ENCODE measurements at places on chromosomes 7 and 10. TPM values are rescaled to one million over a fixed set of nuclear protein-coding genes. Genes with fewer than 3 reads are reported as not detected.

DNA sequence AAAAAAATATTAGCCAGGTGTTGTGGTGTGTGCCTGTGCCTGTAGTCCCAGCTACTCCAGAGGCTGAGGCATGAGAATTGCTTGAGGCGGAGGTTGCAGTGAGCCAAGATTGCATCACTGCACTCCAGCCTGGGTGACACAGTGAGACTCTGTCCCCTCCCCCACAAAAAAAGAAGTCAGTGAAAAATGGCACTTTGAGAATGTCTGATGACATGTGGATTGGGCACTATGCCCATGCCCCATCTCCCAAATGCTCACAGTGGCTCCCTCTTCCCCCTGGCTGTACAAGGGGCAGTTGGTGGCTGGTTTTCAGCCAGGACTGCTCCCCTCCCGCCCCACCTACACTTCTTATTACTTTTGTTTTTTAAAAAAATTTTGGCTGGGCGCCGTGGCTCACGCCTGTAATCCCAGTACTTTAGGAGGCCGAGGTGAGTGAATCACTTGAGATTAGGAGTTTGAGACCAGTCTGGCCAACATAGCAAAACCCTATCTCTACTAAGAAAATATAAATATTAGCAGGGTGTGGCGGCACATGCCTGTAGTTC is 26.1 kb downstream of the IL15RA start:
- DNase-seq = peak; percentile 80

DNA sequence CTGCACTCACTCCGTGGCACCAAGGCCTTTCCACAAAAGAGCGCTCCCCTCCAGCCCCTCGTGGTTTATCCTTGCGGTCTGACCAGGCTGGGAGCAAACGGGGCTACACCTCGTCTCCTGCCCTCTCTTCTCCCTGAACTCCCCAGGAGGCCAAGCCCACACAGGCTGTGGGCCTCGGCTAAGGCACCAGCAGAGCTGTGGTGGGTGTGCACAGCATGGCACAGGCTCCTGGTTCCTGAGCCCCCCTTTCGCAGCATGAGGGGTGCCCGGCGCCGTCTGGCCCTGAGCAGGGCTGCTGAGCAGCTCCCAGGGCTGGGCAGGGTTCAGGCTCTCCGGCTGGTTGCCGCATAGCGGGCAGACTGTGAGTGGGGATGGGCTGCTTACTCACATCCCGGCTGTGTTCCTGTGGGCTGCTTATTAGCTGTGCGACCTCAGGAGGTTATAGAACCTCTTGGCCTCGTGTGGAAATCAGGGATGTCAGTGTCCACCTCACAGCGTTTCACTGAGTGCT is 90.4 kb downstream of the ZMIZ1 start:
- no peak for DNase-seq

GRCh38 chr10:126670895-126671261 is 385 bp upstream of the C10orf90 start:
- DNase-seq = no peak

GRCh38 chr7:45032421-45032820 is 32.4 kb downstream of the CCM2 start:
- DNase-seq = no peak

GRCh38 chr7:137305901-137306621 is 37.5 kb downstream of the PTN start:
- DNase-seq = no peak

DNA sequence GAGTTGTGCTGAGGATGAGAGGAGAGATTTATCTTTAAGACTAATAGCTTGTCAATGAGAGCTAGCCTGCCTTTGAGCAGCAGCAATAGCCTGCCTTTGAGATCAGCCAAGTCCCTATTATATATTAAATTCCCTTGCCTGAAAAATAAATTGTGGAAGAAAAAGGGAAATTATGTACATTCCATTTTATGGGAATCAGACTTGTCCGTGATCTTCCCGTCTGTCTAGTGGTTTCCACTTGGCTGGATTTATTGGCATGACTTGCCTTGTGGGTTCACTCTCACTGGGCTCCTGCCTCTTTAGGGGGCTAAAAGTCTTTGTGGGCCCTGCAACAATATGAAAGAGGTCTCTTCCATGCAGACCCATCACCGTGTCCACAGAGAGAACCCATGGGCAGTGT is 171.7 kb upstream of the FRMD4A start:
- DNase-seq = no peak

- DNase-seq = no peak
These were observed 16.4 kb downstream of the ZNF488 start for GRCh38 chr10:47367646-47368045.

GRCh38 chr7:30925117-30925516 is 13.5 kb downstream of the AQP1 start:
- no peak for DNase-seq

DNA sequence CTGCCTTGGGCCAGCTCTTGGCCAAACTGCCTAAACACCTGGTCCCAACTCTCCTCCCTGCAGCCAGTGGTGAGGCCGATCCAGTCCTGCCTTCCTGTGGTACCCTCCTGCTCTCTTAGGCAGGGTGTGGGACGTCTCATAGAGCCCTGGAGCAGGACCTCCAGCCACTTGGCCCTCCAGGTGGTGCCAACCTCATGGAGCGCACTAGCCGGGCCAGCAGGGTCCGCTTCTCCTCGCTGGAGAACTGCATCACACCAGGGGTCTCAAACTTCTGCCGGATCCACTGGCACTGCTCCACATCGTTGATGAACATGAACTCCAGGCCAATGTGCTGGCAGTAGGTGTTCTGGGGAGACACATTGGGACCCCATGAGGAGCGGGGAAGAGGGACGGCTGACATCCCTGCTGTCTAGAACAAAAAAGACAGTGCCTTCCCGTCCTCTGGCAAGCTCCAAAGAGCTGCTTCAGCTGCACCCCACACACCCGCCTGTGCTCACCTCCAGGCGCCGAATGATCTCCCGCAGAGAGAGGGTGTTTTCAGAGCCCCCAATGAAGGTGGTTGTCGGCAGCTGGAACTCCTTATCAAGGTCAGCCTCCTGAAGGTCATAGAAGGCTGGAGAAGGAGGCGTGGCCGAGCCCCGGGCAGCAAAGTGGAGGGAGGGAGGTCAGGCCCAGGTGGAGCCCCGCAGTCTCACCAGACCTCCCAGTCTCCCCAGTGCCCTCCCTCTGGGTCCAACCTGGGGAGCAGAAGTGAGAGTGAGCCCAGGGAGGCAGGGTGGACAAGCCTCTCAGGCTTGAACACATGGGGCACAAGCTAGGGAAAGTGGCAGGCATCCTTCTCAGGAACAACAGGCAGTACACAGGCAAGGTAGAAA is 10.2 kb downstream of the OGDHL start:
- no peak for DNase-seq

- peak; percentile 63 for DNase-seq
These were observed 15.1 kb upstream of the ZNF273 start for GRCh38 chr7:64887756-64888508.

DNA sequence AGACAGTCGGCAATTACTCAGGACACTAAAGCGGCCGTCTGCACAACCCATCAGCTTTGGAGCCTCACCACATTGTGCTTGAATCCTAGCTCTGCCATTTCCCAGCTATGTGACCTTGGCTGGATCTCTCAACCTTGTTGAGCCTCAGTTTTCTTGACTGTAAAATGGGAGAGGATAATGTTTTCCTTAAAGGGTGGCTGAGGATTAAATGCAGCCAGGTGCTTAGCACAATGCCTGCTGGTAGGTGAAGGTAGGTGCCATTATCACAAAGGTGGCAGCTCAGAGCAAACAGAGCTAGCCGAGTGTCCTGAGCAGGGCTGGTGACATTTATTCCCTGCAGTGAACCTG is 508.5 kb upstream of the ZMIZ1 start:
- no peak for DNase-seq

- no peak for DNase-seq
These were observed 108.9 kb downstream of the C10orf105 start for GRCh38 chr10:71610651-71611050.

GRCh38 chr10:103917302-103918052 is 507 bp downstream of the STN1 start:
- DNase-seq = peak; percentile 81

GRCh38 chr10:95504246-95504691 is 56.9 kb downstream of the SORBS1 start:
- DNase-seq = no peak

GRCh38 chr7:28358423-28358868 is 53.9 kb upstream of the CREB5 start:
- DNase-seq = no peak

DNA sequence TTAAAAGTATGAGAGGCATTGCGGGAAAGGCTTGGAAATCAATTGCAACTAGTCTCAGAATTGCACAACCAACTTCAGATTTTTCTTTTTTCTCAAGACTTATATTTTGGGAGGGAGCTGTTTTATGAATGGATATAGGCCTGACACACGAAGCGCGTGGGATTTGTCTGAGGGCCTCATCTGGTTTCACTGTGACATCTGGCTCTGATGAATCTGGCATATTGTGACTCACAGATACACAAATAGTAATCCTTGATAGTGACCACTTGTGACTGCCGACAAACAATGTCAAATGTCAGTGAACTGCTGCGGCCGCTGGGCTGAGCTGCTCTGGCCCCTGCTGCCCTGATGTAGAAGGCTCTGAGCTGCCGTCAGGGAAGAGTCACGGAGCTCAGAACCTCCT is 655.1 kb downstream of the INHBA start:
- no peak for DNase-seq

GRCh38 chr10:64368298-64368697 is 847.1 kb downstream of the REEP3 start:
- DNase-seq = no peak

DNA sequence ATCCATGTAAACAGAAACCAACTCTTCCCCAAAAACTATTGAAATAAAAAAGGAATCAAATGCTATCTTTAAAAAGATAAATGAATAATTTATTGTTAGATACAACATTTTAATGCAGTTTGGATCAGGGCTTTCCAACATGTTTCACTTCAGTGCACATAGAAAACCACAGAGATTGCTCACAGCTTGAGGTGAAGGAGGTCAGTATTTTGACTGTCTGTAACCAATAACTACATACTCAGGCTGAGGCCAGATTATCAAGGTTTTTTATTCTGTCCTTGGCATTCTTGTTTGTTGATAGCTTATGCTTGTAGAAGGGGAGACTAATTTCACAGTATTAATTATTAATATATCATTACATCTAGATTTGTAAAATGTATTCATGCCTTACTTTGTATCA is 195.5 kb downstream of the PRKG1 start:
- no peak for DNase-seq

- DNase-seq = no peak
These were observed 74.9 kb upstream of the COL13A1 start for GRCh38 chr10:69726850-69727249.

DNA sequence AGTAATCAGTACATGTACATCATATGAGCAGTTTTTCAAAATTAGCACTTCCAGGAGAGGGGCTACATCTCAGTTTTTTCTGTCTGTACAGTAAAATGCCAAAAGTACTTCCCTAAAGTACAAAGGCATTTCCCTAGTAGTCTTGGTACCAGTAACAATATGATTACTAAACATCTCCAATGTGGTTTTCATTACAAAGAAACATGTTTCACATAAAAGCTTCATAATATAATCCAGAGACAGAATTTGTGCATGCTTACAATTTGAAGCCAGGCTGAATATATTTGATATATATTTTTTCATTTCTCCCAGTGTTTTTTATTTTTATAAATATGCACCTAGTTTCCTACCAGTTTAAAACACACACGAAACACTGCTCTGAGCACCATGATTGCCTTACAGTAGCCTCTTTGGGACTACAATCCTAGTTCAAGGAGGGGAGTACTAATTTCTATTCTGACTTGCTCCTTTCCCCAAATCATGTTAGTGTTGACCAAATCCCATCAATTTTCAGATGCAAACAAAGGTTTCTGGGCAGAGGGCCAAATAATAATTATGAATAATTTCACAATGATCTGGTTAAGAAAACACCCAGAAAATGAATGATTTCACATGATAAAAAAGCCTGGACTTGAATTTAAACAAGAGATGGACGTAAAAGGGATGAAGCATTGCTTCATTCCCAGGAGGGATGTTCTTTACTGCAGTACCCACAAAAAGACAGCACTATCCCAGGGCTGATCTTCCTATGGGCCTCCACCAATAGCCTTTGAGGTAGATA is 201.3 kb downstream of the SLC25A13 start:
- DNase-seq = no peak

DNA sequence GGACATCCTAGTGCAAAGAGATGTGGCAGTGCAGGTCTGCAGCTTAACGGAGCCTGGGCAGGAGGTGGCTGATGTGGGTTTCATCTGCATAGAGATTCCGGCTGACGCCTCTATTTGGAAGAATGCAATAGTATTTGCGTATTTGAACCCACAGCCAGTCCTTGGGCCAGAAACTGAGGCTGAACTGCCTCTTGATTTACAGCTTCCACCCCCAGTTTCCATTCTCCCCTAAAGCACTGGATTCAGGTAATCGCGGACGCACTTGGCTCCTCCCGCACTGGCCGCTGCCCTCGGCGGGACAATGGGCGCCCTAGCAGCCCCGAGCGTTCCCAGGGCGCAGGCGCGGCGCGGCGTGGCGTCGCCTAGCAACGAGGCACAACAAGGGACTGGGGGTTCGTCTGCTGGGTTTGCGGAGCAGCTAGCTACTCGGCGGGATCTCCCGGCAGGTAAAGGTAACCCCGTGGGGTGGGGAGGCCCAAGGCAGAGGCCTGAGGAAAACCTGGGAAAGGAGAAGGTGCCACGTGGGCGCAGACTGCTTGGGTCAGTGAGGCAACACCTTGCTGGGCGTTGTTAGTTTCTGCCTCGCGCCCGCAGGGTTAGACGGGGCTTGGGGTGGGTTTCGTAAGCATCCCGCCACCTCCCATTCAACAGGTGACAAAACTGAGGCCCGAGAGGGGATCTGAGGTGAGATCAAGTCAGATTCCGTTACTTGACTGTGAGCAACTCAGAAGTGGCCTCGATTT is at the start of gene ARMC3:
ARMC3 (plus strand) TSS at position 393 of the 743 bp plus-strand sequence. CDS start 3,944 bp downstream, outside the sequence.
- peak; percentile 65 for DNase-seq

- no peak for DNase-seq
These were observed 5.2 kb downstream of the GRIFIN start for GRCh38 chr7:2471022-2471329.

GRCh38 chr7:70590126-70590854 is 541.7 kb upstream of the GALNT17 start:
- no peak for DNase-seq

GRCh38 chr7:137591421-137591837 is 247.9 kb upstream of the PTN start:
- no peak for DNase-seq

GRCh38 chr7:128240696-128241386 is at the start of gene LEP:
LEP (plus strand) TSS chr7:128241278; CDS start chr7:128252019, 10,741 bp downstream.
- DNase-seq = no peak

- DNase-seq = no peak
These were observed 821.4 kb downstream of the CCSER2 start for GRCh38 chr10:85149766-85150165.

- no peak for DNase-seq
These were observed 65.5 kb downstream of the ASB13 start for GRCh38 chr10:5600908-5601307.

GRCh38 chr7:16960337-16960965 is 78.7 kb upstream of the AGR3 start:
- DNase-seq = no peak

Gene CASP2
- 14.4 TPM for total RNA-seq

Gene TRPV6
- total RNA-seq = not detected

Gene INHBA
- 1.1 TPM for total RNA-seq

Gene AHCYL2
- total RNA-seq = 16.8 TPM

Gene SMURF1
- total RNA-seq = 10.7 TPM

Gene CHAT
- not detected for total RNA-seq

Gene C10orf67
- not detected for total RNA-seq

All from sigmoid colon (tissue), 7 donors.